Thoracic aorta (tissue), 2 donors: ENCODE measurements at places on chromosomes 1 and 21.

DNA sequence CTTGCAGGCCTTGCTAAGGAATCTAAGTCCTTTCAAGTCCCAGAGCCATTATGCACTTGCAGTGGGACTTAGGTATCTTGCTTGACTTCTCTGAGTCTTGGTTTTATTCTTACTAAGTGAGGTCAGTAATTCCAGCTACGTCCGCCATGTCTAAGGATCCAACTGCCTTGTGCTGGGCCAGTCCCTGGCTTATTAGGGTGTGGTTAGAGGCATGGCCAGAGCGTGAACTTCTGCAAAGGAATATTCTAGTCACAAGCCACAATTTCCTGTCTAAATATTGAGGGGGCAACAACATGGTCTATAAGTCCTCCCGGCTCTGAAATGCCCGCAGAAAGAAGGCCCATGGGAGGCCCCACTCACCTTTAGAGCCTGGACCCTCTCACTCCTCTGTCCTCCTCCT, 82.9 kb downstream of the TMEM53 start:
- DNase-seq = no peak

DNA sequence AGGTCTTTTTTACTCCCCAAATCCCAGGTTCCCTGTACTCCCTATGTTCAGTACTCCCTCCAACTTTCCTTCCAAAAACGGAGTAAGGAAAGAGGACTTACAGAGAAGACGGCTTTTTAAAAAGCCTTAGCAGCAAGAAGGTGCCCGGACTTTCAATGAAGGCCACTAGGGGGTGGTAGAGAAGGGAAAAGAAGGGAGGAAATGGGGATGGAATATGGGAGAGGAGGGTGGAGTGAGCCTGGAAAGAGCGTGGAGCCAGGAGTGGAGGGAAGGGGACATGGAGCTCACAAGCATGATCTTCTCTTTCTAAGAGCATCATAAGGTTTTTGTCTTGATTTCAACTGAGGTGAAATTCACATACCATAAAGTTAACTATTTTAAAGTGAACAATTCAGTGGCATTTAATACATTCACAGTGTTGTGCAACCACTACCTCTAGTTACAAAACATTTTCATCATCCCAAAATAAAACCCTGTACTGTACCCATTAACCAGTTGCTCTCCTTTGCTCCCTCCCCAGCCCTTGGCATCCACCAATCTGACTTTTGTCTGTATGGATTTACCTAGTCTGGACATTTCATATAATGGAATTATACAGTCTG, 129.9 kb downstream of the ZNF281 start:
- DNase-seq = no peak

- DNase-seq = no peak
Measured at GRCh38 chr21:26061437-26061836, 109.1 kb downstream of the APP start.

- DNase-seq = no peak
Measured at GRCh38 chr21:17527240-17527639, 14.4 kb downstream of the CXADR start.

DNA sequence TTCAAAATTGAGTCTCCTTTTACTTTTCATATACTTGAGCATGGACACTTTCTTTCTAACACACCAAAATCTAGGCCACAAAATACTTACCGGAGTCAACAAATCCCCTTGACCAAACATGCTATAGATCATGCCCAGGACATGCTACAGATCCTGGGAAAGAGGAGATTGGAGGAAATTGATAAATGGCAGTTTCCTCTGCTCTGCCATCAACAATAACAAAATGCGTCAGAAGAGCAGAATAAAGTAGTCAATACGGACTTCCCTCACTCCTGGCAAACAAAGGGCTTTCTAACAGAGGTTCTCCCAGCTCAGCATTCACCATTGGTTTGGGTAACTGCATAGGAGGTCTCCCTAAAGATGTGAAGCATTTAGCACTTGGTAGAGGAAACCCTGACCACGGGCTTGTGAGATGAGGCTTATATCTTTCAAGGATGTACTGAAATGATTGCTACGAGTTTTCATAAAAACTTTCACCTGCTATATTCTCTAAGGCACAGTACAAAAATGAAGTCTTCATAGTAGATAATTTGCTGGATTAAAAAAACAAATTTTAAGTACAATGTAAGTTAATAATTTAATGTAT, 283.8 kb upstream of the RUNX1 start:
- no peak for DNase-seq

DNA sequence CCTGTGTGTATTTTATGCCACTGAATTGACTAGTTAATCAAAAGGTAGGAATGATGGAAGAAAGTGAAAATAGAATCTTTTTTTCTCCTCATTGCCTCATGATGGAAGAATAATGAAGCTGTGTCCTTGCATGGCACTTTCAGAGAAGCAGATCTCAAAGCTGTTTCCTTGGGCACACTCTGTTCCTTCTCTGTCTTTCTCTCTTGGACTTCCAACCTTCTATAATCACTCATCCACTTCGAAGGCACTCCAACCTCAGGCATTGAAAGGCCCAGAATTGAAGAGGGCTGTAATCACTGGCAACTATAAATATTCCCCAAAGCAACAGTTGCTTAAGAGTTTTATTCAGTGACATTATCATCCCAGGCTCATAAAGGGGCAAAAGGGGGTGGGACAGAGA, 31.1 kb upstream of the DNASE2B start:
- DNase-seq = no peak

GRCh38 chr1:201889090-201889968, 631 bp downstream of the SHISA4 start:
- DNase-seq = no peak

GRCh38 chr1:236759252-236759859, 35.7 kb upstream of the MTR start:
- DNase-seq = no peak

DNA sequence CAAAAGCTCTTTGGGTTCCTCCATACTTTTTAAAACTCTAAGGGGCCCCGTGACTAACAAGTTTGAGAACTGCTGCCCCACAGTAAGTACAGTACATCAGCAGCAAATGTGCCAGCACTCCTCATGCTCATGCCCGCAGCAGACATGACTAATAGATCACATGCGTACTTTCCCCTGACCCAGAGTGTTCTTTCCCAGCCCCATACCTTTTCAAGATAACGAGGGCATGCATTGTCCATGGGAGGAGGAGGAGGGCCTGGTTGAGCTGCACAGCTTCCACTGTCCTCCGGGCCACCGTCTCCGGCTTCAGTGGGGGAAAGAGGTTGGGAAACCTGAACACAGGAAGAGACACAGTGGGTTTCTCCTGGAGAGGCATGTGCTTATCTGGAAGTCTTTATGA, 45.5 kb downstream of the DHRS3 start:
- DNase-seq = no peak

GRCh38 chr1:9942399-9942938, 722 bp downstream of the LZIC start:
- no peak for DNase-seq

DNA sequence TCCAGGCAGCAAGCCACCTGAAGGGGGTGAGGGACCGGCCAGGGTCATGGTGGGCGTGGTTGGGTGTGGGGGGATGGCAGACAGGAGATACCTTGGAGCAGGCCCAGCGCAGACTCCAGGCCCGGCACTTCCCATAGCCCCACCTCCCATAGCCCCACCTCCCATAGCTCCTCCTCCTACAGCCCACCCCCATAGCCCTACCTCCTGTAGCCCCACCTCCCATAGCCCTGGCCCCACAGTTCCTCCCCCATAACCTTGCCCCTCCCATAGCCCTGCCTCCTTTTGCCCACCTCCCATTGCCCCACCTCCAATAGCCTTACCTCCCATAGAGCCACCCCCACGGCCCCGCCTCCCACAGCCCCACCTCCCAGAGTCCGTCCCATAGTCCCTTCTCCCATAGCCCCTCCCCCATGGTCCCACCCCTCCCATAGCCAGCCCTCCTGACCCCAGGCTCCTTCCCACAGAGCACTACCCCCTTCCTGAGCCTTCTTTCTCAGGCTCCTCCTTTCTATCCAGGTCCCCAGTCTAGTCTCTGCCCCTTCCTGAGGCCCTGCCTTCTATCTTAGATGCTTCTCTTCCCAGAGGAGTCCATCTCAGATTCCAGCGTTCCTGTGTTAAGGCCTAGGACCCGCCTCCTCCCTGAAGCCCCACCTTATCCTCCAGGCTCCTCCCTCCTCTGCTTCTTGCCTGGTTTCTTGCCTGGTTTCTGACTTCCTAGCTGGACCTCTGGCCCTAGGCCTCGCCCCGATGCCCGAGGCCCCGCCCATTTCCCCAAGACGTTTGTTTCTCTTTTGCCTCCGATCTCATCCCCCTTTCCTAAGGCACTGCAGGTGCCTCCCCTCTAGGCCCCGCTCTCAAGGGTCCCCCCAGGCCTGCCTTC, 46.8 kb downstream of the PTPRU start:
- no peak for DNase-seq

DNA sequence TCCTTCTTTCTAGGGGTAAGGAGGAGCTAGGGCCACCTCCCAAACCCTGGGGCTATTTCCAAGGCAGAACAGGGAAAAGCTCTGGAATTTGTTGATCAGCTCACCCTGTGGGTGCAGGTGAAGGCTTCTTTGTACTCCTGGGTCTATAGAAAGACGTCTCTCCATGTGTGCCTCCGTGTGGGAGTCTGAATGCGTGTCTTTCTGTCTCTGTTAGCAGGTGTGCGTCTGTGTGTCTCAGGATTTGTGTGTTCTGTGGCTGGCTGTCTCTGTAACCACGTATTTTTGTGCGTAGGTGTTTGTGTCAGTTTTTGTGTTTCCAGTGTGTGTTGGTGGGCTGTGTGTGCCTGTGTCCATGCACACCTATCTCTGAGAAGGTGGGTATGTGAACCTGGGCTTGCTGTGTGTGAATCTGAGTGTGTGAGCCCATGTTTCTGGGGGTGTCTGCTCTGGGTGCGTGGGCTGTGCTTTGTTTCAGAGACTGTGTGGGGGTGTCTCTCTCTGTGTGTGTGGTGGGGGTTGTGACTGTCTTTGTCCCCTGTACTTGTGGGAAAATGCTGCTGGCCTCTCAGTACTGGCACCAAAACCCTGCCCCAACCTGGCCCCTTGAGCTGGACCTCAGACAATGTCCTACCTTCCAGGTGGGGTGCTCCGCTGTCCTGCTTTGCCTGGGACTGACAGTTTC, 12.7 kb upstream of the ETV3L start:
- DNase-seq = no peak

DNA sequence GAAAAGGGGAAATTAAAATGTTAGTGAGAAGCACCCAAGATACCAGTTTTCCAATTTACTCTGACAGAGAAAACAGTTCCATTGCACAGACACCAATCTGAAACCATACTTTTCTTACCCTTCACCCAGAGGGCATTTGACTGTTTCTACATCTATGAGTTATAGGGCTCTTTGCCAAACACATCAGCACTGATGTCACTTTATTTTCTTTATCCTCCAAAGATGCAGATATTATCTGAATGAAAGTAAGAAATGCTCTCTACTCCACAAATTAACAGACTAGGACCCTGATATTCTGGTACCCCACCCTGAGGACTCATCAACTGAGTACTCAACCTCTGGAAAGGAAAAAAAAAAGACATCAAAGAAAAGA, 24.2 kb upstream of the PEX19 start:
- DNase-seq = no peak

DNA sequence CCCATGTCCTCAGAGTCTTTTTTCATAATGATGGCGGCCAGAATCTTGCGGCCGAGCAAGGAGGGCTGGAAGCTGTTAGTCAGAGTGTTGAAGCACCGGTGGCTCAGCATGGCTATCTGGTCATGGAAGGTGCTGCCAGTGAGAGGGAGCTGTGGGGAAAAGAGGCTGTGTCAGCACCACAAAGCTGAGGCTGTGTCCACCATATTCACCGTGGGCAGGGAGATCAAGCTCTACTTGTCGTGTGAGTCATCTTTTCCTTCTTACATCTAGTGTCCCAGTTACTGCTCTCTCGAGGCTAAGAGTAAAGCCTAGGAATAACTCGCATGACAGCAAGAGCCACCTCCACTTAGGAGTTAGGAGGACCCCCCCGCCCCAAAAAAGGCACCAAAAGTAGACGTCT, 18.2 kb downstream of the ADAR start:
- DNase-seq = no peak

- DNase-seq = no peak
Measured at GRCh38 chr21:9838738-9839642, 682.4 kb upstream of the TPTE start.

- no peak for DNase-seq
Measured at GRCh38 chr21:31497914-31498313, 153.9 kb upstream of the TIAM1 start.

GRCh38 chr1:10553118-10553517, 78.4 kb downstream of the PEX14 start:
- DNase-seq = no peak

- DNase-seq = peak; percentile 52
Measured at GRCh38 chr1:42943166-42943565, 15.5 kb downstream of the SLC2A1 start.

GRCh38 chr1:205652984-205653383, 21.2 kb upstream of the ELK4 start:
- no peak for DNase-seq

- DNase-seq = no peak
Measured at GRCh38 chr1:35644204-35644603, 2.9 kb upstream of the PSMB2 start.

DNA sequence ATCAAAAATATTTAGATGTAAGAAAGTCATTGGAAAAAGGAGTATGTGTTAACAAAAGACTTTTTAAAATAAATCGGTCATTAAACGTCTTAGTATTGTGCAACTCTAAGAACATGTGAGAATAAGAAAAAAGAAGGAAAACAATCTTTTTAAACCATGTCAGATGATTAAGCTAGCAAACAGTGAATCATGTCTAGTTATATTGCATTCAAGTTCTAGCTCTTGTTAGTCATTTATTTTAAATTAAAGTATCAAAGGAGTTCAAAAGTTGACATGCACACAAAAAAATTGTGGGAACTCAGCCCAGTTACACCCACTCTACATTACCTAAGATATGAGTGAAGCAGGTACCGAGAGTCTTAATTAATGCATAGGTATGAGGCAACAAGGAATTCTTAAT, 9.8 kb downstream of the FRRS1 start:
- DNase-seq = no peak

DNA sequence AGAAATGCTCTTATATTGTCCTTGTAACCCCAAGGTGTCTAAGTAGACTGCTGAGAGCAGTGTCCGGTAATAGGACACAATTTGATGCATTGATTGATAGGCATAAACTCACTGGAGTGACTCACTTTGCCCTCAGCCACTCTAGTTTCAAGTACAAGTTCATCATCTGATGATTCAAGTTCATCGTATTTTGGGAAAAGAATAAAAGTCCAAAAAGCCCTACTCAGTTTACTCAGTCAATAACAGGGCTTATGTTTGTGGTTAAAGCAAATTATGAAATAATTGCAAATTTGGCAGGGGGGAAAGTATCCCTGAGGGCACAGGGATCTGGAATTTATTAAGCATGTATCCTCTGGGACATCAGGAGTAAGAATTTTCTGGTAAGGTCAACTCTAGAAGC, 7.6 kb upstream of the ATF3 start:
- DNase-seq = no peak

DNA sequence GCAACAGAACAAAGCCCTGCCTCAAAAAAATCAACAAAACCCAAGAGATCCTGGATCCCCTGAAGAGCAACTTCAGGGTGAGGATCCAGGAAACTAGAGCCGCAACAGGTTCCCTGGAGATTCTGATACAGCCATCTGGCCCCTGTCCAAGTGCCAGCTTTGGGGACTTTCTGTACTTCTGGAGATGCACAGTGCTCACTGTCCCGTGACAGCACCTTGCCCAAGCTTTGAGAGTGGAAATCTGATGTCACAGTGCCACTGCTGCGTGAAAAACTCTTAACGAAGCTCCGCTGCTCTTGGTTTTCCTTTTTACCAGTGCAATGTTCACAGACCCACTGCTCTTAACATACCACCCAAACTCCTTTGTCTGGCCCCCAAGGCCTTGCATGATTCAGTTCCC, 26.3 kb downstream of the STK40 start:
- DNase-seq = no peak

- no peak for DNase-seq
Measured at GRCh38 chr1:92831368-92831761, 475 bp upstream of the RPL5 start.
